ENCODE measurements at places on chromosomes 4 and X. TPM values are rescaled to one million over a fixed set of nuclear protein-coding genes. Genes with fewer than 3 reads are reported as not detected.

The CLTRN gene
- total RNA-seq, result 0.21 TPM

The LRAT gene
- total RNA-seq, result not detected

The GPR82 gene
- not detected for total RNA-seq

The AR gene
- not detected for total RNA-seq

The GPR119 gene
- total RNA-seq, result not detected

The ATOH1 gene
- not detected for total RNA-seq

The GPRASP1 gene
- 1.5 TPM for total RNA-seq

The UGT2A2 gene
- not detected for total RNA-seq

The GPR34 gene
- 0.17 TPM for total RNA-seq

The SPANXN4 gene
- not detected for total RNA-seq

The RAB9B gene
- total RNA-seq, result 0.48 TPM

The CNKSR2 gene
- 10.3 TPM for total RNA-seq

The RAB39B gene
- total RNA-seq, result 8.7 TPM

The TMEM31 gene
- not detected for total RNA-seq

The BBS12 gene
- 1.7 TPM for total RNA-seq

The NPNT gene
- total RNA-seq, result not detected

The SLC4A4 gene
- total RNA-seq, result 1.3 TPM

The FAM184B gene
- not detected for total RNA-seq

The MEPE gene
- not detected for total RNA-seq

The SATL1 gene
- total RNA-seq, result not detected

The EGF gene
- not detected for total RNA-seq

The CDX4 gene
- total RNA-seq, result not detected

Data from activated CD4-positive, alpha-beta T cell treated with anti-CD3 and anti-CD28 coated beads, Interleukin-2, amount 10 ng/mL, durations not matched to agents 7 days and 5 days (primary cell).